ENCODE measurements at places on chromosomes 16 and 17.
A peak's percentile ranks its signal among the peaks of the same experiment; 100 is the strongest.

GRCh38 chr17:4555873-4556759 is 932 bp upstream of the MYBBP1A start:
- no peak for DNase-seq

DNA sequence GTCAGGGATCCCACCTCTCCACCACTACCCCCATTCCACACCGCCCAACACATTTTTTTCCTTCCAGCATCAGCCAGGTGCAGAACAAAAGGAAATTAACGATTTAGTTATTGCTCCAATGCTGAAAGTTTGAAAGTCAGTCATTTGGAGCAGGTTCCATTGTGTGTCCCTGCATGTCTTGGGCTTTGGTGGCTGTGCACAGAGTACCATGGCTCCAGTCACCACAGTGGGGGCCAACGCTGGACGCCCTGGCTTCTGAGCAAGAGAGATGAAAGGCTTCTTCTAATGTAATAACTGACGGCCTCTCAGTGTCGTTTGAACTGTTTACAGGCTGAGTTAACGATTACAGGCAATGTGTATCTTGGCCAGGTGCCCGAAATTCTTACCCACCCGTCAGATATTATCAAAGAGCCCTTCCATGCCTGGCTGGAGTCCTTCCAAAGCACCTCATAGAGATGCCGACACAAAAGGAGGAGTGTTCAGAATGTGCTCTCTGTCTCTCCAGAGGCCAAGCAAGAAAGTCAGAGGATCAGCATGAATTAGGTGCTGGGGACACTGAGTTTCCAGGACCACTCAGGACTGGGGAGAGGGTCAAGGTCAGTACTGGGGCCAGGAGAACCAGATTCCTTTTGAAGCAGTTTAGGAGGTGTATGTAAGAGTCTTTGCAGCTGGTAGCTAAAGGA is 25.9 kb downstream of the RNF43 start:
- DNase-seq, result peak; percentile 32

DNA sequence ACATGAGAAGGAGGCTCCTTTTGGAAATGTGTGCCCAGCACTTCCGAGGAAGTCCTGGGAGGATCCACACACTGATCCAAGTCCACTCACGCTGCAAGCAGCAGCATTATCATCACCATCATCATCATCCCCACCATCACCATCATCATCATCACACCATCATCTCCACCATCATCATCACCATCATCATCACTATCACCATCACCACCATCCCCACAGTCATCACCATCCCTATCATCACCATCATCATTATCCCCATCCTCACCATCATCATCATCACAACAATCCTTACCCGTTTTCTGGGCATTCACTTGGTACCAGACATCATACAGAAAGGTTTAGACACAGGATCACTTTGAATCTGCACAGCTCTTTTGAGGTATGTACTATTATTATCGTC is 47.8 kb upstream of the ACSF3 start:
- DNase-seq, result no peak

- no peak for DNase-seq
These were observed 632 bp downstream of the BAIAP3 start for GRCh38 chr16:1333854-1334700.

DNA sequence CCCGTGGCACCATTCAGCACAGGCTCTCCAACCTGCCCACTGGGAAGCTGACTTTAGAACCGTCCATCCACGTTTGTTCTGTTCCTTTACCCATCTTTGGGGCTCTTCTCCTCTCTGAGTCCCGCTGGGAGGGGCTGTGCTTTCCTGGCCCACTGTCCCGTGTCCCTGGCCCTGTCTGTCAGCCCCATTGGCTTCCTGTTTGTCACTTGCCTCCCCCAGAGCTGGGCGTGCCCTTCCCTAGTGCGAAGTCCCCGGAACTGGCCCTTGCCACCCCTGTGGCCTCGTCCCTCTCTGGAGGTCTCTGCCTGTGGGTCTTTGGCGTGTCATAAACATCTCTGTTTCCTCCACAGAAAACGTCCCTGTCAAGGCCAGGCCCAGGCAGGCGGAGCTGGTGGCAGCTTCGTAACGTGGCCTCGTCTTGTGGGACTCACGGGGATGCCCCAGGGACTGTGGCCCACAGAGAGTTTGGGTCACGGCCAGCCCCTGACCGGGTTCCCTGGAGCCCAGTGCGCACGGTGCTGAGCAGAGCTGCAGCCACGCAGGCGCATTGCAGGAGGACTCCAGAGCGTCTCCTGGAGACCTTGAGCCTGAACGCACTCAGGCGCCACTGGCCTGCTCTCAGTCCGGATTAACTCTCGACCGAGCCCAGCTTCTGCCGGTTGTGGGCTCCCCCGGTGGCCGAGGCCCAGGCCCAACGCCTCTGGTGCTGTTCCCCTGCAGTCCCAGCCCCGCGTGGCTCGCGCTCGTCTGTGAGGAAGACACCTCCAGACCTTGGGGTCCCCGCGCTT is 7.3 kb downstream of the CHMP6 start:
- no peak for DNase-seq

DNA sequence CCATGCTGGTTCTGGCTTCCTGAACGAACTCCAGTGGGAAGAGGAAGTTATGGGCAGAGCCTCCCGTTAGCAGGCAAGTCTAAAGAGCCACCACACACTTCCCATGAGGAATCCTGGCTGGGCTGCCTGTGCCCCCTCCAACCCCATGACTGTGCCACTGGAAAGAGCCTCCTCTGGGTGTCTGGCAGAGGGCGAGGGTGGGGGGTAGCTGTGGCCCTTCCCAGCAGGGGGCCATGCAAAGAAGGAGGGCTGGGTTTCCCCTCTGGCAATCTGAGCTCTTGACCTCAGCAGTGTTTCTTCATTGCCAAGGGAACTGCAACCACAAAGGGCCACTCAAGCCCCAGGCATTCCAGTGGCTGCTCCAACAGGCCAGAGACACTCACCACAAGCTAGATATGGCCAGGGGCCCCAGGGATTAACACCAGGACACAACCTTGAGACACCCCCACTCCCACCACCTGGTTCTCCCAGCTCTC is 1.7 kb upstream of the RRAD start:
- DNase-seq, result peak; percentile 94

GRCh38 chr17:60134396-60135150 is 15.2 kb upstream of the CA4 start:
- DNase-seq, result no peak

GRCh38 chr16:26129997-26130396 is 438.2 kb downstream of the HS3ST4 start:
- no peak for DNase-seq

DNA sequence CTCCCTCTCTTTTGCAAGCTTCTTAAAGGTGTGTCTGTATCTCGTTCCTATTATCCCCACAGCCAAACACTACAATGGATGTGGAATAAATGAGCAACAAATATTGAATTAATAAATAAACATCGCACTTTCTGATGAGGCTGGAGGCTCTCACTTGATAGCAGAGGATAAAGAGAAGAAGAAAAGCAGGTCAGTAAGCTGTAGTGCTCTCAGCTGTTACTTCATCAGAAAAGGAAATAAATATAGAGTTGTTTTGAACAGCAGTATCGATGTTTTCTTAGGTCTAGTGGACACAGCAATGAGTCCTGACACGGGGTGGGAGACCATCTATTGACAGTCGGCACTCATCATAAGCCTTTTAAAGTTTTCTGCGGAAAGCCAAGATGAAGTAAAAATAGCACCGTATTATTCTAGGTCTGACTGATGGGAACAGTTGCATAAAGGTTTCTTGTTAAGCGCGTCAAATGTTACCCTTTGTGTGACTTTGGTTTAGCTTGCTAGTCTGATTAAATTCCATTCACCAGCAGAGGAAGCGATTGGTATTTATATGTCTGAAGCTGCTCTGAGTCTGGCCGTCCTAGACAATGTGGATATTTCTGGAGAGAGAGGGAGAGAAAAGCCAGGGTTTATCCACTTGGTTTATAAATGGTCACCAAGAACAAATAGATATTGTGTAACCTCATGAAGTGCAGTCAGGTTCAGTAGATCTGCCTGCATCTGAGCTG is 646.1 kb downstream of the CDH11 start:
- peak; percentile 47 for DNase-seq

DNA sequence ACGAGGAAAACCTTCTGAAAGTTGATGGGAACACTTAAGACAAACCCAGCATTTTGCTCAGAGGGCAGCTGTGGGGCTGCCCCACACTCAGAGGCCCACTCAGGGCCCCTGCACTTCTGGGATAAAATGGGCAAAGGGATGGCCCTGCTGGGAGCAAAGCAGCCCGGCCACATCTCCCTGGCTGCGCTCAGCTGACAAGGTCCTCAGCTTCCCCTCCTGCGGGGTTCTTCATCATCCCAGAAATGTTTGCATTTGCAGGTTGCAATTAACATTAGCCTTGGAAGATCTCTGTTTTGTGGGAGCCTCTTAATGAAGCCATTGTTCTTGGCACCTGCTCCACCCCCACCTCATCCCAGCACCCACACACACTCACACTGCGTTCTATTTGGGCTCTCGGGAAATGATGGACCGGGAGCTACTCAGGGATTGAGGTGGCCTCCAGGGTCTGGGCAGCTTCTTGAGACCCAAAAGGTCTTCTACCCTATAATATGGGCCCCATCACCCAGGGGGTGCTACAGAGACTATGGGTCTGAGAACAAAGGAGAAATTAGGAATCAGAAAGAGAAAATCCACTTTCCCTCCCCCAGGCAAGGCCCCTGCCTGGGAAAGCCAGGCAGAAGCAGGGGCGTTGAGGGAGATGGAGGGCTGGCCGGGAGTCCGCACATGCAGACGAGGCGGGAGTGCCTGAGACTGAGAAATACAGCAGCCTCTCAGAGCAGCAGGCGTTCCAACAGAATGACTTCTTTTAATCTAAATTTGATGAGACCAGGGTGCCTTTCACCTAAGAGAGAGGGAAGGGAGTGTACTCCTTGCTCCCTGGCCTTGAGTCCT is 53.7 kb upstream of the RPL38 start:
- DNase-seq, result no peak

- no peak for DNase-seq
These were observed 524.6 kb downstream of the GRIN2A start for GRCh38 chr16:9657641-9658040.

DNA sequence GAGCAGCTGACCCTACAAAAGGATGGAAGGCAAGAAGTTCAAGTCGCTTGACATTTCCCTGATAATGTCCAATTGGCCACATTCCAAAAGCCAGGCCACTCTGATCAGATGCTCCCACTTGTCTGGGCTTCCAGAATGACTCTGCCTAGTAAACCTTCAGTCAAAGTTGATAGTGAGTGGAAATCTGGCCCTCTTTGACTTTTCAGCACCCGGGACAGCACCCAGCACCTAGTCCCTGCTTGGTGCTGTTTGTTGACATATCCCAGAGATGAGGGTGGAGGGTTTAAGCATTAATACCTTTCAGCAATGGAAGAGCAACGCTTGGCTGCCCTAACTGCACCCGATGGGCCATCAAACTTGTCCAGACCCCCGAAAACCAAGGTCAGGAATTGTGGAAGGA is 131.3 kb downstream of the AIPL1 start:
- DNase-seq, result peak; percentile 4

- no peak for DNase-seq
These were observed 21.6 kb upstream of the CACNG5 start for GRCh38 chr17:66813296-66813695.

DNA sequence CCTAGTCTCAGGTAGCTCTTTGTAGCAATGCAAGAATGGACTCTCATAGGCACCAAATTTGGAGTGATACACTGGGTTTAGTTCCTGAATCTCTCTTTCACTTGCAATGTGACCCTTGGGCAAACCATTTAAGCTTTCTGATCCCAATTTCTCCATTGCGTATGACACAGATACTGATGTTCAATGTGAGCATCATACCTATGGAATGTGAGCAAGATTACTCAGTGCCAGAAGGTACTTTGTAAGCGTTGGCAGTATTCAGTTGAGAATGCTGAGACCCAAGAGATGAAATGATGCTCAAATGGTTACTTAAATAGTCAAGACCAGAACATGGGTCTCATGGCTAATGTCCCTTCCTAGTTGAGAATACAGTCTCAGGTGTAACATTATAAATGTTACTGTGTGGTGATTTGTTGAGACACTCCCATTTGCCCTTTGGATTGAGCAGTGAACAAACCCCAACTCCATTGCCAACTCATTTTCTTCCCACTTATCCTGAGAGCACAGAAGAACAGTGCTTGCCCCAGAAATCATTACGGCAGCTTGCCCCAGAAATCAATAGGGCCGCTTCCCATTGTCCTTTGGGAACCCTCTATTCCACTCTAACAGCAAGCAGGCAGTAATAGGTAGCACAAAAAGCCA is 134.1 kb downstream of the SOX9 start:
- no peak for DNase-seq

DNA sequence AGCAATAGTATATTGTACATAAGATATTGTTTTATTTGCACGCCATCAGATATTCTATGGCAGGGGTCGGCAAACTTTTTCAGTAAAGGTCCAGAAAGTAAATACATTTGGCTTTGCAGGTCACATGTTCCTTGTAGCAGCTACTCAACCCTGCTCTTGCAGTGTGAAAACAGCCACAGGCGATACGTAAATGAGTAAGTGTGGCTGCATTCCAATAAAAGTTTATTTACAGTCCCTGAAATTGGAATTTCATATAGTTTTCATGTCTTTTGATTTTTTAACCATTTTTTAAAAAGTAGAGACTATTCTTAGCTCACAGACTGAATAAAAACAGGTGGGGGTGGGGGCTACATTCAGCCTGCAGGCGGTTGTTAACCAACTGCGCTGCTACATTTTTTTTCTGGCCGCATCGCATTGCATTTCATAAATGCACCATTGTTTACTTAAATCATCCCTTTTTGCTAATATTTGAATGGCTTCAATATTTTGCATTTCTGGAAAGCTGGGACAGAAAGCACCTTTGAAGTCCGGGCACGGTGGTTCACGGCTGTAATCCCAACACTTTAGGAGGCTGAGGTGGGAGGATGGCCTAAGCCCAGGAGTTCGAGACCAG is 50.5 kb upstream of the HAPSTR1 start:
- DNase-seq, result no peak

GRCh38 chr16:86073103-86073625 is 174.2 kb downstream of the IRF8 start:
- no peak for DNase-seq

- no peak for DNase-seq
These were observed 1.6 kb downstream of the SPIRE2 start for GRCh38 chr16:89829630-89830437.

DNA sequence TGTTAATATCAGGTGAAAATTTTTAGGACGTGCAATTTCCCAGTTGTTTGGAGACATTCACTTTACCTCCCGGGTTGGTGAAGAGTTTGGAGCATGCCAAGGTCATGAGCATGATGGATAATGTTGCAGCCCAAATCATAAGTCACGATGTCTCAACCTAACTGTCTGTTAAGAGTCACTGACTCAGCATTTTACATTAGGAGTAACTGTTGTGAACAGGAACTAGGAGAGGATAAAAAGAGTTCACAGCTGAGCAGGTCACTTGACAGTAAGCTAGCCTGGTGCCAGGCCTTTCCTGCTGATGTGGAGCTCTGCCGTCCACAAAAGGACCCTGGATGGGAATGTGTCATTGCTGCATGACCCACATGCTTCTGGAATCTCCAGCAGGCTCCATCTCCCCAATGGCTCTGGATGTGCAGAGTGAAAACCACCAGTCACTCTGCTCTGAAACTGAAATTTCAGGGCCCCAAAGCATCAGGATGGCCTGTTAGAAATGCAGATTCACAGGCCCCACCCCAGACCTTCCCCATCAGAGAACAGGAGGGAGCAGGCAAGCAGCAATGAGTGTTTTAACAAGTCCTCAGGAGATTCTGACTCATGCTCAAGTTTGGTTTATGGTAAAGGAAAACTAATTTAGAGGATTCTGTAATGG is 371.6 kb upstream of the MAF start:
- peak; percentile 48 for DNase-seq

- no peak for DNase-seq
These were observed 110.6 kb downstream of the VPS53 start for GRCh38 chr17:604115-604450.

- no peak for DNase-seq
These were observed 13.1 kb upstream of the GRB2 start for GRCh38 chr17:75418531-75418930.

GRCh38 chr17:13690806-13691205 is 89.1 kb upstream of the HS3ST3A1 start:
- no peak for DNase-seq
